RPMI8226 (cell line): ENCODE measurements at places on chromosomes 13 and 19.
A peak's percentile ranks its signal among the peaks of the same experiment; 100 is the strongest.

- DNase-seq, result peak; percentile 69
Measured at GRCh38 chr19:55460670-55461258, 678 bp downstream of the ISOC2 start.

- DNase-seq, result no peak
Measured at GRCh38 chr19:4635754-4636116, 3.6 kb upstream of the TNFAIP8L1 start.

- no peak for DNase-seq
Measured at GRCh38 chr19:7469669-7470285, 19.1 kb downstream of the PEX11G start.

- DNase-seq, result no peak
Measured at GRCh38 chr13:82898586-82898985, 983.7 kb downstream of the SLITRK1 start.

DNA sequence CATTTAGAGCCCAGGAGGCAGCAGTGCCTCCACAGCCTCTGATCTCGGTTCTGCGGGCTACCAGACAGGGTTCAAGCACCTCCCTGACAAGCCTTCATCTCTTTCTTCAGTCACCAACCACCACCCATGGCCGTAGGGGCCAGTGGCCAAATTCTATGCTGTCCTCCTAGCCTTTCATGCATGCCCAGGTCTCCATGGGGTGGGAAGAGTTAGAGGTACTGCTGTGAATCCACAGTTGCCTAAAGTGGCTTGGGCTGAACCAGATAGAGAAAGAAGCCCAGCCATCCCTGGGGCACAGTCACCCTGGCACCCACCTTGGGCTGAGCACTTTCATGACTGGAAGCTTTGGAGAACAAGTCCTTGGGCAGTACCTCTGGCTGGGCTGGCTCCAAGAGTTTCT lies 97.4 kb downstream of the ZDHHC20 start:
- no peak for DNase-seq

DNA sequence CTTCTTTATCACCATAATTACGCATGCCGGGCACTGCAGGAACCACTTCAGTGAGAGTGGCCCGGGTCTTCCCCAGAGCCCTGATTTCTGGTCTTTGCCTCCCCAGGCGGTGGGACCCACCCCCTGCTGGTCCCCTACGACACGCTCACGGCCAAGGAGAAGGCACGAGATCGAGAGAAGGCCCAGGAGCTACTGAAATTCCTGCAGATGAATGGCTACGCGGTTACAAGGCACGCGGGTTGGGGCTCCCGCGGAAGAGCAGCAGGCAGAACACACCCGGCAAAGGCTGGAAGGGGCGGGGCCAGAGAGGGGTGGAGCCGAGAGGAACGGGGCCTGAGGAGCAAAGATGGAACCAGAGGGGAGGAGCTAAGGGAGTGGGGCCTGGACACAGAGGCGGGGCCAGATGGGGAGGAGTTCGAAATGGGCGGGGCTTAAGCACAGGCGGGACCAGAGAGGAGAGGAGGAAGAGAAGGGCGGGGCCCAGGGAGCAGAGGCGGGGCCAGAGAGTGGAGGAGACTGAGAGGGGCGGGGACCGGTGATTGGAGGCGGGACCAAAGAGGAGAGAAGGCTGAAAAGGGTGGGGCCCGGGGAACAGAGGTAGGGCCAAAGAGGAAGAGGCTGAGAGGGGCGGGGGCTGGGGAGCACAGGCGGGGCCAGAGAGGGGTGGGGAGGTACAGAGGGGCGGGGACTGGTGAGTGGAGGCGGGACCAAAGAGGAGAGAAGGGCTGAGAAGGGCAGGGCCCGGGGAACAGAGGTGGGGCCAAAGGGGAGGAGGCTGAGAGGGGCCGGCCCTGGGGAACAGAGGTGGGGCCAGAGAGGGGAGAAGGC lies 73.4 kb downstream of the RYR1 start:
- DNase-seq, result peak; percentile 88

GRCh38 chr19:3372413-3372812 lies 6.0 kb downstream of the NFIC start:
- DNase-seq, result no peak

DNA sequence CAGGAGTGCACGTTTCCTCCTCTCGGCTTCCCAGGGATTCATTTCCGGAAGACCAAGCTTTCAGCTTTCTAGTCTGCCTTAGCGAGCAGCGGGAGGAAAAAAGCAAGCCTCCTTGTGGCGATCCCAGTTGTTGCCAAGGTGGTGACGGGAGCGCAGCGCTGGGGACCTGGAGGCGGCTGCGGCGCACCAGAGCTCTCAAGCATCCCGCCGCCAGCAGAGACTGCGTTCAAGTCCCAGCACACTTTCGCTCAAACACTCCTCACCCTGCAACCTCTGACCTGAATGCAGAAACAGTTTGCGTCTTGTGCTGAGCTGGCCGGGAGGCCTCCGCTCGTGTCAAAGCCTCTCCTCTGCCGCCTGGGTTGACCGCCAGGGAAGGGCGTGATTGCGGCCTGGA lies 4.9 kb downstream of the GSX1 start:
- DNase-seq, result no peak

- DNase-seq, result no peak
Measured at GRCh38 chr19:30775956-30776355, 403.8 kb downstream of the ZNF536 start.

DNA sequence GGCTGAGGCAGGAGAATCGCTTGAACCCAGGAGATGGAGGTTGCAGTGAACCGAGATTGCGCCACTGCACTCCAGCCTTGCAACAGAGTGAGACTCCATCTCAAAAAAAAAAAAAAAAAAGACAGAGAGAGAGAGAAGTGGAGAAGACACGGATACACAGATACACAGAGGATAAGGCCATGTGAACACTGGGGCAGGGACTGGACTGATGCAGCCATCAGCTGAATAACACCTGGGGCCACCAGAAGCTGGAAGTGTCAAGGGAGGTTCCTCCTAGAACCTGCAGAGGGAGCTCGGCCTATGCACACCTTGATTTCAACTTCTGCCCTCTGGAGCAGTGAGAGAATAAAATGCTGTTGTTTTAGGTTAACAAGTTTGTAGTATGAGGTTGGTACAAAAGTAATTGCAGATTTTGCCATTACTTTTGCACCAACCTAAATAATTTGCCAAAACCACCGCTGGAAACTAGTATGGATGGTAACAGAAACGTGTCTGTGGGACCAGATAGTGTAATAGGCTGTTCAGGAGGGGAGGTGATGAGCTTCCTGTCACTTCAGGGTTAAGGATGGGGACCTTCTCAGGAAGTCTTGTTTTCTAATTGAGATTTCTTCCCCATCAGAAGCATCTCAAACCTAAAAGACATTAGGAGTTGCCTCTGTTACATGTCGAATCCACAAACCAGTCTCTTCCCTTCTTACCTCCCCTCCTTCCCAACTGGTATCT lies 36.4 kb upstream of the IGSF23 start:
- DNase-seq, result peak; percentile 43

GRCh38 chr19:8209462-8210378 lies 550 bp downstream of the CERS4 start:
- DNase-seq, result no peak

DNA sequence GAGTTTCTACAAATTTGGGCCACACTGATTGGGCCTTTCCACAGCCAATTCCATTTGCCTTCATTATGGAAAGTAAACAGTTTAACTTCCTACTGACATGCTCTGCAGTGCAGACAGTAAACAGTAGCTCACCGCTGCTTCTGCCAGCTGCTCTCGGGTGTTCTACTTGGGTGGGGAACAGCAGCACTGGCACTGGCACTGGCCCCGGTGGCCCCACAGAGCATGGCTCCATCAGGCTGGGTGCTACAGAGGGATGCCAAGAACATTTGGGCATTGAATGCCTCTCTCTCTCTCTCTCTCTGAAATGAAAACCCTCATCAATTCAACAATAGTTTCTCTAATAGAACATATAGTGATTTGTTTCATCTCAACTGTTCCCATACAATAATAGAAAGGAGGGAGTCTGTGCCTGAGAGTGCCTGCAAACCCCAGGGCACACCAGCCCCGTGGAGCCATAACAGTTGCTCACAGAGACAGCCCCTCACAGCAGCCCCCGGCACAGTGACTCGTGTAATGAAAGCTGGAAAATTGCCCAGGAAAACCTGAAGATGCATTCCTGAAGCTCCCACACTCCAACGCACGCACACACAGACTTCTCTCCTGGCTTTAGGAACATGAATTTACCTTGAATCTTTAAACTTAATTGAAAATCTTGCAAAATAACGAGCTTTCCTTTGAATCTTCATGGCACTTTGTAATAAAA lies 38.2 kb upstream of the GJB6 start:
- DNase-seq, result no peak

DNA sequence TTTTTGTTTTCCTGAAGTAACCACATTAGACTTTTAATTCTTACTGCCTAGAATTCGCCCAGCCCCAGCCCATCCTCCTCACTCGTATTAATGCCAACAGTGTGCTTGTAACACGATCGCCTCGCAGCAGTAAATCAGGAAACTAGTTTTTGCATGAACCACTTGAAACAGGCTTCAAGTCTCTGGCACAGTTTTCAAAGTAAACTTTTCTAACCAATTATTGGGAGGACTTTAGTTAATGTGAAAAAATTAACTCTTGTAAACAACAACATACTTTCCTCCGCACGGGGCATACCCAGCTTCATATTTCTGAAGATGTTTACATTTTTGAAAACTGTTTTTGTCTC lies 39.2 kb downstream of the TNFRSF19 start:
- no peak for DNase-seq

DNA sequence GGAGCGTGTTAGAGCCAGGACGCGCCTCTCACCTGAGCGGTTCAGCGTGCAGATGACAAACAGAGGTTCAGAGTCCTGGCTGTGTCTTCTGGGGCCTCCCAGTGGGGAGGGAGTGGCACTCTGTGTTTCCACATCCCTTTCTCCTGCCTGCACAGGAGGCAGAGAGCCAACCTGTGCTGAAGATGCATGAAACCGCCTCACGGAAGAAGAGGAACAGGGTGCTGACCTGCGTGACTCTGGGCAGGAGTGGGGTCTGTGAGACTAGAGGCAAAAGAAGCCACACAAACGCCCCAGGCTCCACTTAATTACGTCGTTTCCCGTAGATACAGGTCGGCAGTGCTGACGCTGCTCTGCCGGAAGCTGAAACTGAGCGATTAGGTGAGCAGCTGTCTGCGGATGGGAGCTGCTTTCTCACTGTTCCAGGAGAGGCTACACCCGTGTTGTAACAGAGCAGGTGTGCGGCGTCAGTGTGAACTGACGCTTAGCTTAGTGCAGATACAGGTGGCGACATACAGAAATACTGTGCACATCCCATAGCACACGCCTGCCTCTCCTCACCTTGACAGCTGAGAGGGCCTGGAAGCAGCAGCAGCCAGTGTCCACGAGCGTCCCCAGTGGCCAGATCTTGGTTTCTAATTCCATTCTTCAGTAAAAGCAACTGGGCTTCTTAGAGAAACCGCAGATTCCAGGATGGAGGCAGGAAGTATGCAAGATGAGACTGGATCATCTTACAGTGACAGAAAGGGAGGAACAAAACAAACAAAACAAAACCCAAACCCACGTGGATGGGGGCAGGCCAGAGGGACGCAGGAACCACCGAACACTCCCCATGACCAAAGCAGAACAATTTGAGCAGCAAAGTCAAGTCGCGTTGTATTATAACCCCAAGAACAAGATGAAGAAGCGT lies 37.7 kb upstream of the MCF2L start:
- DNase-seq, result peak; percentile 84

DNA sequence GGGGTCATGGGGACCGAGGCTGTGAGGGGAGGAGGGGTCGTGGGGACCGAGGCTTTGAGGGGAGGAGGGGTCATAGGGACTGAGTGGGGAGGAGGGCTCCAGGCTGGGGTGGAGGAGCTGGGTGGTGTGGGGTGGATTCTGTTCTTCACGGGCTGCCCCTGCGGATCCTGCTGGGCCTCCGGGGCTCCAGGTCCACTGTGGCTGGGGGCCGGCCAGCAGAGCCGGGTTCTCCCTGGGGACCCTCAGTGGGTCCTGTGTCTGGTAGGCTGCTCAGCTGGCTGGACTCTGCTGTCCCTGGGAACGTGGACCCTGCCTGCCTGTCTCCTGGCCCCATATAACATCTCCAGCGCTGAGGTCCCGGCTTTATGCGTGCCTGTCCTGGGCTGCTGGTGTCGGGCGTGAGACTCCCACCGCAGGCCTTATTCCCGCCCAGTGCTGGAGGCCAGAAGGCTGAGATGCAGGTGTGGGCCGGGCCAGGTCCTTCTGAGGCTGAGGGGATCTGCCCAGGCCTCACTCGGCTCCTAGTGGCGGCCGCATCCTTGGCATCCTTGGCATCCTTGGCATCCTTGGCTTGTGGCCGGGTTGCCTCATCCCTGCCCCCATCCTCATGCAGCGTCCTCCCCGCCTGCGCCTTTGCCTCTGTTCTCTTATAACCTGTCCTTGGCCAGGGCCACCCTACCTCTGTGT lies 19.8 kb upstream of the GNA15 start:
- no peak for DNase-seq

DNA sequence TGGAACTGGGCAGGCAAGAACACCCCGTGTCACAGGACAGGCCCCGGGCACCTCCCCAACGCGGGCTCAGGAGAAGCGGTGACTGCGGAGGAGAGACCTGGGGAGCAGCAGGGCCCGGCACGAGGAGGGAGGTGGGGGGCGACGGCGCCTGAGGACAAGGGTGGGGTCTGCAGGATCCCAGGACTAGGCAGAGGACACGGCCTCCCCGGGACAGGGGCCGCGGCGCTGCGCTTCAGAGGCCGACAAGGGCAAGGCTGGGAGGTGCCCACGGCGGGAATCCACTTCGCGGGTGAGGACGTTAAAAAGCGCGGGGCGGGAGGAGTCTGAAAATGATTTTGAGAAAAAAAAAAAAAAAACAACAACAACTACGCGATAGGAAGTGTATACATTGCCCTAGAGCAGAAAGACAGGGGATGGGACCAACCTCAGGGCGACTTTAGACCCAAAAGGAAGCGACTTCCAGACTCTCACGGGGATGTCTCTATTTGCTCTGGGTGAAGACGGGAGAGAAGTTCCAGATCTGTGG lies 44.9 kb downstream of the ZNF611 start:
- DNase-seq, result peak; percentile 35

DNA sequence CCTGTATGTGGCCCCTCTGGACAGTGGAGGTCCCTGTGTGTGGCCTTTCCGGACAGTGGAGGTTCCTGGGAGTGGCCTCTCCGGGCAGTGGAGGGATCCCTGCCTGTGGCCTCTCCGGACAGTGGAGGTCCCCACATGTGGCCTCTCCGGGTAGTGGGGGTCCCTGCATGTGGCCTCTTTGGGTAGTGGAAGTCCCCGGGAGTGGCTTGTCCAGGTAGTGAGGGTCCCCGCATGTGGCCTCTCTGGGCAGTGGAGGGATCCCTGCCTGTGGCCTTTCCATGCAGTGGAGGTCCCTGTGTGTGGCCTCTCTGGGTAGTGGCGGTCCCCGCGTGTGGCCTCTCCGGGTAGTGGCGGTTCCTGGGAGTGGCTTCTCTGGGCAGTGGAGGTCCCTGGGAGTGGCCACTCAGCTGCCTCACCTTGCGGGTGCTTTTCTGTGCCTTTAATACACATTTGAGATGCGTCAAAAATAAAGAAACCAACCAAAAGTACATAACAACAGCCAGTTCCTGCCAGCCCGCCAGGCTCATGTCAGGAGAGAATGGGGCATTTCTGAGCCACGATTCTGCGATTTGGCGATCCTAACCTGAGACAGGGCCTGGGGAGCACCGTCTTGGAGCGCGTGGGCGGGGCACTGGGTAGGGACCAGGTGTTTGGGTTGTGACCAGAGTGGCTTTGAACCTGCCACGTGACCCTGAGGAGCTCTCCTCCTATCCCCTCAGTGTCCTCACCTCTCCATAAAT lies 194.7 kb downstream of the ZNF536 start:
- DNase-seq, result no peak
